Cardiac muscle cell (in vitro differentiated cells and primary cell): ENCODE measurements at places on chromosomes 2 and 18.
A peak's percentile ranks its signal among the peaks of the same experiment; 100 is the strongest.

DNA sequence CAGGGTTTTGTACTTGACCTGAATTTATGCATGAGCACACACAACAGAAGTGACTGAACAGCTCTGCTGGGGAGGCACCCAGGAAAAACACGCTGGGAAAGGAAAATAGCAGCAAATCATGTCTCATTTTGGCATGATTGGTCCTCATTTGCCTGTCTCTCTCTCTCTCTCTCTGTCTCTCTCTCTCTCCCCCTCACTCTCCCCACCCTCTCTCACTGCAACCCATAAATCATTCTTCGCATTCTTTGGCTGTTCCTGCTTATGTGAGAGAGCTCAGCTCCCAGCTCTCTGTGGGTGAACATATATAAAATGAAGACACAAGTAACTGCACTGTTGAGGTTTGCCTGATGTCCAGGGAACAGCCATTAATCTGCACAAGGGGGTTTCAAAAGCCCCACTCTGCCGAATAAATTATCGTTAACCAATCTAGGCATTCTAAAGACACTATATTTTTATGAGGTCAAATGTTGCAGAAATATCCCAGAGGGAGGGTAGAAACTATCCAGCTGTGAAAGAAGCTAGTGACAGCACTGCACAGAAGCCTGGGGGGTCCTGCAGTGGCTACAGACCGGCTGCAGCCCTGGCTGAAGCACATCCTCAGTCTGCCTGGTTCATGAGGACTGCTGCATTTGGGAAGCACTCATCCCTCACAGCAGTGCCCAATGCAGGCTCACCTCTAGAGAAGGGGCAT is 260.3 kb downstream of the AFF3 start:
- DNase-seq = peak; percentile 71

DNA sequence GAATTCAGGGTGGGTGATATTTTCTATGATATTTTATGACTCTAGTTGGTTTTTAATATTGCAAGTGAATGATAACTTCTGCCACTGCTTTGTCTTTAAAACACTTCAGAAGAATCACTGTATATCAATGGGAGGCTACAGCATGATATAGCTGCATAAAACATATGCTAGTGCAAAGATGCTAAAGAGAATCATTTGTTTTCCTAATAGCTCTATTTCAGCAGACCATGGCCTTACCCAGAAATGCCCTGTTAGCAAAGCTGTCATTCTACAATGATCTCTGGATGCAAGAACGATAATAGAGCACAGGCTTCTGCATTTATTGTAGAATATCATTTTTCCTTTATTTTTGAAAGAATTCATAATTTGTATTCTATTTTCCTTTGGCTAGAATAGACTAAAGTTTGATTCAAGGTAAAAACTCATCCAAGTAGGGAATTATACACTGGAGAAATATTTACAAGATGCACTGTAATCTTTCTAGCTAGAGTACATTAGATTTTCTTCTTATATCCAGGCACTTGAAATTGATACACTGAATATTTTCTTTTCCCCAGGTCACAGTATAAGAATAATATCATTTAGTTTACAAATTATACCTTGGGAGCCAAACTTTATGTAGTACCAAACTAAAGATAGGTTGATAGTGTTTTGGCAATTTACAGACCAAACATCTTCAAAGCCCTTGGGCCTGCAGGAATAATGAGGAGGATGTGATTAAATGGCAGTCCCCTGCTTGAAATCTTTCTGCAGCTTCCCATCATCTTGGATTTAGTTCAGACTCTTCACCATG is 252.6 kb upstream of the LINC00305 start:
- no peak for DNase-seq

GRCh38 chr2:20617081-20617575 is 33.8 kb downstream of the HS1BP3 start:
- DNase-seq = peak; percentile 72

DNA sequence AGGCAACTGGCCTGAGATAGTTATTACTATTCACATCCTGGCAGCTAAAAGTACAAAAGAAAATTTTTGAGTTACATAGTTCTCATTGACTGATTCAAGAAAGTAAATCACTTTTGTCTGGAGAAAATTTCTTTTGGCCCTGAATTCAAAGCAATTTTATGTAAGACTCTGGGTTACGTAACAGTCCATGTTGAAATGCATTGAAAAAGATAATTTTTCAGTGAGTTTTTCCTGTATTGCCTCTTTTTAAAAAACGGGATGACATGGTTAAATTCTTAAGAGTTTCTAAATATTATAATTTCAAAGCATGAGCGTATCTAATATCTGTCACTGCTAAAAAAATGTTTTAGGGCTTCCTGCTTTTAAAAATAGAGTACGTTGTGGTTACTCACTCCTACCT is 72.7 kb downstream of the ANKRD12 start:
- DNase-seq = no peak

GRCh38 chr2:164896634-164897355 is 55.2 kb upstream of the COBLL1 start:
- DNase-seq = no peak

- DNase-seq = no peak
These were observed 48.2 kb downstream of the RPL37A start for GRCh38 chr2:216546641-216547403.

DNA sequence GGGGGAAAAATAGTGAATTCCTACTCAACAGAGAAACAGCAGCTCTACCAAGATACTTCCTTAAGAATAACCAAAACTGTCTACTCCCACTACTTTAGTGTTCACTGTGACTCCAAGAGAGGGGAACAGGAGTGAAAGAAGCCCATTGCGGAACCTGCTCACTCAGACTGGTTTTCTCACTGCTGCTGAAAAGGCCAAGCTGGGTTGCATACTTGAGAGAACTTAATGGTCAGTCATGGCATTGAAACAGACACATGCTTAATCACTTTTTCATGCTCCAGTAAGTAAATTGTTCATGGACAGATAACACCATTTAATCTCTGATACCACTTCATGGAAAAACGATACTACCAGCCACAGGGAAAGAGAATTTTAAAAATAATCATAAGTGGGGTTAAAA is 35.7 kb upstream of the SLC8A1 start:
- DNase-seq = peak; percentile 15
